ENCODE measurements at places on chromosomes 1 and 21. TPM values are rescaled to one million over a fixed set of nuclear protein-coding genes. Genes with fewer than 3 reads are reported as not detected.

Gene UBL4B
- not detected for total RNA-seq

Gene OR2T35
- not detected for total RNA-seq

Gene NTNG1
- total RNA-seq, result 1.7 TPM

Gene ST6GALNAC5
- 1.1 TPM for total RNA-seq

Gene FNDC10
- 0.92 TPM for total RNA-seq

Gene NES
- 6.1 TPM for total RNA-seq

Gene C1orf116
- total RNA-seq, result not detected

Gene CCDC27
- total RNA-seq, result not detected

Gene DCDC2B
- total RNA-seq, result under 0.01 TPM

Gene BARHL2
- total RNA-seq, result not detected

Gene TGFB2
- total RNA-seq, result 9.0 TPM

Gene AMY2A
- total RNA-seq, result not detected

Gene OR2L5
- not detected for total RNA-seq

Gene OR2G6
- total RNA-seq, result not detected

Gene TMEM9
- total RNA-seq, result 103 TPM

Gene CELA2A
- 0.14 TPM for total RNA-seq

Gene PGLYRP4
- total RNA-seq, result not detected

Gene WASF2
- 10.0 TPM for total RNA-seq

Gene SLC1A7
- total RNA-seq, result 1.00 TPM

Gene HENMT1
- total RNA-seq, result 2.3 TPM

Gene LMX1A
- total RNA-seq, result not detected

Gene KRTAP10-3
- not detected for total RNA-seq

Gene CD84
- total RNA-seq, result not detected

Gene PRMT2
- 157 TPM for total RNA-seq

Gene RXRG
- not detected for total RNA-seq

Gene GBP5
- 0.09 TPM for total RNA-seq

Gene NEK2
- total RNA-seq, result 2.1 TPM

Gene FAAP20
- 19.1 TPM for total RNA-seq

Gene CXADR
- 2.0 TPM for total RNA-seq

Gene DCST1
- not detected for total RNA-seq

Gene TBCE
- total RNA-seq, result 19.5 TPM

Gene CLCA4
- total RNA-seq, result not detected

Gene CRP
- total RNA-seq, result not detected

Gene RBM11
- not detected for total RNA-seq

Gene TEX38
- total RNA-seq, result not detected

Gene FABP3
- 116 TPM for total RNA-seq

Gene TCP10L
- 0.28 TPM for total RNA-seq

Gene LIN28A
- total RNA-seq, result not detected

Gene PPM1J
- total RNA-seq, result 0.55 TPM

Gene KRTAP13-3
- total RNA-seq, result not detected

Gene S100A8
- total RNA-seq, result not detected

Gene KRTAP11-1
- total RNA-seq, result not detected

Gene EPHA2
- 11.7 TPM for total RNA-seq

Gene GSTM1
- total RNA-seq, result 9.6 TPM

Gene CR1L
- not detected for total RNA-seq

Gene GRIK3
- total RNA-seq, result not detected

Gene TXNIP
- total RNA-seq, result 229 TPM

Gene CD5L
- total RNA-seq, result not detected

Gene RGS13
- total RNA-seq, result 0.14 TPM

Gene KCNE1
- total RNA-seq, result 0.85 TPM
